Sciatic nerve (tissue), 2 donors: ENCODE measurements at places on chromosomes 5 and 9. TPM values are rescaled to one million over a fixed set of nuclear protein-coding genes. Genes with fewer than 3 reads are reported as not detected.

IL5 gene
- not detected for total RNA-seq

TBC1D2 gene
- 16.3 TPM for total RNA-seq

CAMK2A gene
- 2.5 TPM for total RNA-seq

NR5A1 gene
- not detected for total RNA-seq

CARTPT gene
- not detected for total RNA-seq

PCDHA1 gene
- total RNA-seq = not detected

ZFP2 gene
- total RNA-seq = 4.8 TPM

GRCh38 chr9:101399643-101399970 lies 956 bp downstream of the ZNF189 start:
- DNase-seq = no peak

GRCh38 chr9:35822926-35823325 lies 5.6 kb downstream of the FAM221B start:
- no peak for DNase-seq

GRCh38 chr5:168848569-168848968 lies 269.4 kb upstream of the PANK3 start:
- no peak for DNase-seq

GRCh38 chr9:104903609-104904008 lies 24.3 kb downstream of the ABCA1 start:
- no peak for DNase-seq

DNA sequence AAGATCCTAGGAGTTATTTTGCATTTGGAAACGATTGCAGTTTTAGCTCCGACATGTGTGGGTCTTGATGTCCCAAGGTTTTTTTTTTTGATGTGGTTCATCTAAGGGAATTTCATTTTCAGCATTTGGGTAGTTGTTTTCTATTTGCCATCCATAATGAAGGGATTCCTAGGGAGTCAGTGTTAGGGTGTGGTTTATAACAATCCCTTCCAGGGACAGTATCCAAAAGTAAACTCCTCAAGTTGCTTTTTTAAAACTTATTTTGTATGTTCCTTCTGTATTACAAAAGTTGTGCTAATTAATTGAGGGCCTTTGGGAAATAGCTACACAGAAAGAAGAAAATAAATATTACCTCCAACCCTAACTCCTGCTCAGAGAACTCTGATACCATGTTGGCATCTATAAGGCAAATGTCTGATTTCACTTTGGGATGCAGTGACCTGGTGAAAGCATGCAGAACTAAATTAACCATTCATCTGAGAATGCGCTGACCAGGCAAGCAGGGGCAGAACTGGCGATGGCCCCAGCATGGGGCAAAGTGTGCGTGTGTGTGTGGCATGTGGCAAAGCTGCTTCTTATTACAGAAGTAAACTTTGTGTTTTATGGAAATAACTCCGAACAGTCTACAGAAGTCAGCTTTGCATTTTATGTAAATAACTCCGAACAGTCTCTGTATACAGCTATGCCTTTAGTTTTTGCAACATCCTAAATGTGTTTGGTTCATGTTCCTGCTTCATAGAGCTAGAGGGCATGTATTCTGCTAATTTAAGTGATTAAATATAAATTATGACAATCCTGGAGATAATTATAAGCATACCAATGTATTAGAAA lies 237.2 kb downstream of the TRPM3 start:
- no peak for DNase-seq
